ENCODE measurements at places on chromosomes 6 and 20.
A peak's percentile ranks its signal among the peaks of the same experiment; 100 is the strongest.

DNA sequence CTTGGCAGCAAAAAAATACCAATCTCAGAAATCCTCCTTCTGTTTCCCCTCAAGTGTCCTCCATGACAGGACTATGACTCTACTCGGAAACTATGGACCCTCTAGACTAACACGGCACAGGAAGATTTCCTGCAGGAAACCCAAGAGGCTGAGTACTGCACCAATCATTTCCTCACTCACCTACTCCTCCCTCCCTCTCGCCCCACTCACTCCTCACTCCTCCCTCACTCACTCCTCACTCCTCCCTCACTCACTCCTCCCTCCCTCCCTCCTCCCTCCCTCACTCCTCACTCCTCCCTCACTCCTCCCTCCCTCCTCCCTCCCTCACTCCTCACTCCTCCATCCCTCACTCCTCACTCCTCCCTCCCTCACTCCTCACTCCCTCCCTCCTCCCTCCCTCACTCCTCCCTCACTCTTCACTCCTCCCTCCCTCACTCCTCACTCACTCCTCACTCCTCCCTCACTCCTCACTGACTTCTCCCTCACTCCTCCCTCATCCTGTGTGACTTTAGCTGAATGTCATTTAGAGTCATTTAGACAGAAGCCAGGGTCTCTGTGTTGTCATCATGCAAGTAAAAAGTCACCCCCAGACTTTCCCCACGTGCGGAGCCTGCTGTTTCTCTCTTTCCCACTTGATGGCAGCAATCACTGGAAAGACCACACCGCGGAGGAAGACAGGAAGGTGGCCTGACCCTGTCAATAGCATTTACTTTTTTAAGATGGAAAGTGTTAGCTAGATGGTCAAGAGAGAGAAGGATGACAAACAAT is 226.8 kb upstream of the PDE10A start:
- DNase-seq = peak; percentile 52

GRCh38 chr6:25995507-25995906 is 32.9 kb downstream of the TRIM38 start:
- DNase-seq = peak; percentile 5

DNA sequence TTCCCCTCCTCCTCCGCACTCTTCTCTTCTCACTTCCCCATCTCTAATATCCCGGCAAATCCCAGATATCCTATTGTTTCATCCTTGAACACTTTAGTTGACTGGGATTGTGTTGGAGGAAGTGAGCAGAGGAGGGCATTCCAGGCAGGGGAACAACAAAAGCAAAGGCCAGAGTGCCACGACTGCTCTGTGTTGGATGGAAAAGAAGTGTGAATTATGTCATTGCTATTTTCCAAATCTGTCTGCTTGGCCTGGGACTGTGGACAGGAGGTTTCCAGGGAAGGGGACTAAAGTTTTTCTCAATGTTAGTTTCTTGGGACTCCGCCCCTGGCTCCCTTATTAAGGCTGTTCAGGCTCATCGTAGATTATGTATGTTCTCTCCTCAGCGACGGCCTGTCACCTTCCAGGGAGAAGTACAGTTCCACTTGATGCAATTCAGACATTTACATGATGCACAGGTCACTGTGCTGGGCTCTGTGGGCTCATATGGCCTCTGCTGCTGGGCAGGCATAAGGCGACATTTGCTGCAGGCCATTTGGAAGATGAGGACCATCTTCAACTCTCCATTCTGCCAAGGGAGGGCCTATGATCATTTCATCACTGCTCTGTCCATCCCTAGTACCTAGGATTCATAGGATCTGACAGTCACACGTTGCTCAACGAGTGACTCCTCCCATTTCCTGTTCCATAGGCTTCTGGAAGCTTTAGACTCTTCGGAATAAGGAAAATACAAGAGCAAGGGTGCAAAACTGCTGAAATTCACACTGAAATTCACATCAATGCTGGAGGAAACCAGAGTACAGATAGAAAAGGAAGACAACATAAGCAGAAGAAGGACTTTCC is 99.1 kb upstream of the KCNK16 start:
- DNase-seq = no peak

DNA sequence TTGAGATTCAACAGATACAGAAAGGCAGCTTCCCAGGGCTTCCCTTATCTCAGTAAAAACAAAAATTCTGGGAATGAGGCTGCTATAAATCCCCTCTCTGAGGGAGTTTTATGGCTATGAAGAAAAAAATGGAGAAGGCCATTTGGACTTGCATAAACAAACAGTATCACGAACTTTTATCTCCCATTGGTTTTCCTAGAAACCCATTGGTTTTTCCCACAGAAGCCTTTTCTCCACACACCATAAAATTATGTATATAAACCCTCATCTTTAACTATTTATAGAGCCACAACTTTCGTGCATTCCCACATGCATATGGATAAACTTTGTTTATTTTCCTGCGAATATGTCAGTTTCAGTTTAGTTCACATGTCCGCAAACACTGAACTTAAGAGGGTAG is 36.2 kb upstream of the BTBD3 start:
- DNase-seq = no peak

GRCh38 chr20:4476903-4477500 is 244.7 kb upstream of the PRND start:
- no peak for DNase-seq

Measured in fibroblast of skin of right biceps (primary cell).